ENCODE measurements at places on chromosomes 5 and 9.

DNA sequence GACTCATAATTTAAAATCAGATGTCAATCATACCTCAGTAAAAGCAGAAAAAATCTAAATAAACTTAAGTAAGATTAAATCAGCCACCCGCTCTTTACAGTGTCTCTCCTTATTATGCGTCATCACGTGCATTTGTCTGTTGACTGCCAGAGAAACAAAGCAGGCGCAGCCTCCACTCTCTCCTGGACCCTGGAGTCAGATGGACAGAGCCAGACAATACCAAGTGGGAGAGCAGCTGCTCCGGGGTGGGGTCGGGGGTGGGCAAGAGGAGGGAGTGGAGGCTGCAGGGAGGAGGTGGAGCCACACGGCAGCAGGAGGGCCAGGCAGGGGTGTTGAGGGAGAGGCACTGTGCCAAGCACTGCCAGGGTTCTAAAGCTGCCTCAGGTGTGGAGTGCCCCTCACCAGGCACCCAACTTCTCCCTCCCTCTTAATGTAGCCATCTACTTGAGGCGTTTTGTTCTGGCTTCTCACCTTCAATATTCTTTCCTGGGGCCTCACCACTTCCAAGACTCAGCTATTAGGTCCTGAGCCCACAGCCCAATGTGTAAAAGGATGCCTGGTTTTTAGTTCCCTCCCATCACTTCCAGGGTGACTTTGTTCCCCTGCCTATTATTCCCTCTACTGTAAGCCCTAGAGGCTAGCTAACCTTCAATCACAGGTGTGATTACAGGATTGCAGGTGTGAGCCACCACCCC is 96.3 kb downstream of the GLDC start:
- no peak for DNase-seq

DNA sequence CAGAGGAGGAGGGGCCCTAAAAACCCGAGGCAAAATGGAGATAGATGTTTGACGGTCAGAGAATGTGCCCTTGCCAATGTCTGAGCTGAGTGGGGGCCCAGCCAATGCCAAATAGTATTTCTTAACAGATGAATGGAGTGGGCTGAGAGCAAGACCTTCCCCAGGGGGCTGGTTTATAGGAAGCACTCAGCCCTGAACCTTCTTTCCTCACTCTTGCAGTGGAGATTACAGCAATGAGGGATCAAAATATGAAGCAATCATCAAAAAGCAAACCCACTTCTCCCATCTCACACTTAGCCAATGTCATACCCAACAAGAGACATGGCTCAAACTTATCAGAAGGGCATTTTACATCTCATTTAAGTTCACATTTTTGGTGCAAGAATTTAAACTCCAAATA is 350.3 kb downstream of the GADD45G start:
- DNase-seq: no peak

GRCh38 chr5:89908876-89909275 is 500.7 kb downstream of the CETN3 start:
- no peak for DNase-seq

DNA sequence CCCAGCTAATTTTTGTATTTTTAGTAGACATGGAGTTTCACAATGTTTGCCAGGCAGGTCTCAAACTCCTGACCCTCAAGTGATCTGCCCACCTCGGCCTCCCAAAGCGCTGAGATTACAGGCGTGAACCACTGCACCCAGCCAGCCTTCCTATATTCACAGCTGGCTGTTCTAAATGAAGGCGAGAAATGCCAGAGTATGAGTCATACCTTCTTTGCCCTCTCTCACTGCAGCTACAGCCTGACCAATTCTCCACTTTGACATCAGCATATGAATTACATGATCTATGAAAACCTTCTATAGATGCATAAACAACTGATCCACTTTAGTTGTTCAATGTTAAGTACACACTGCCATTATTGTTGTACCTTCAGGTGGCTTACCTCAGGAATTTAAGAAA is 14.5 kb downstream of the APTX start:
- DNase-seq: no peak

- DNase-seq: no peak
Measured at GRCh38 chr9:123957168-123957721, 27.3 kb upstream of the DENND1A start.

GRCh38 chr9:95197692-95198271 is 119.7 kb downstream of the FANCC start:
- no peak for DNase-seq

DNA sequence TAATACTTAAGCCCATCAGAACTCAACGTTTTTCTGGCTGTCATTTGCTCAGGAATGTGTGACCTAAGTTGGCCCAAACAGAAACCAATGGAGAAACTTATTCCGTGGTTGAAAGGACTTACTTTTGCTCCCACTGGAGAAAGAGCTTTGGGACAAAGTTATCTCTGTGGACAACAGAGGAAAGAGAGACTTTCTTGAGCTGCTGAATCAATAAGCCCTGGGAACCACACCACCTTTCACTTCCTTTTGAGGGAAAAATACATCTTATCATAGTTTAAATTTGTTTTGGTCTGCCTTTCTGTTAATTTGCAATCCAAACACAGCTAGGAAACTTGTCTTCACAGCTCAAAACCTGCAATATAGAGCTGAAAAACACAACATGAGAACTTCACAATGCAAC is 62.8 kb upstream of the VCAN start:
- no peak for DNase-seq

- DNase-seq: no peak
Measured at GRCh38 chr5:157571357-157571827, 4.2 kb downstream of the ADAM19 start.

GRCh38 chr5:67181648-67182221 is 14.9 kb downstream of the CD180 start:
- no peak for DNase-seq

- DNase-seq: no peak
Measured at GRCh38 chr9:131080589-131080988, 15.7 kb upstream of the AIF1L start.

GRCh38 chr9:24602693-24603352 is 57.1 kb upstream of the IZUMO3 start:
- DNase-seq: no peak

DNA sequence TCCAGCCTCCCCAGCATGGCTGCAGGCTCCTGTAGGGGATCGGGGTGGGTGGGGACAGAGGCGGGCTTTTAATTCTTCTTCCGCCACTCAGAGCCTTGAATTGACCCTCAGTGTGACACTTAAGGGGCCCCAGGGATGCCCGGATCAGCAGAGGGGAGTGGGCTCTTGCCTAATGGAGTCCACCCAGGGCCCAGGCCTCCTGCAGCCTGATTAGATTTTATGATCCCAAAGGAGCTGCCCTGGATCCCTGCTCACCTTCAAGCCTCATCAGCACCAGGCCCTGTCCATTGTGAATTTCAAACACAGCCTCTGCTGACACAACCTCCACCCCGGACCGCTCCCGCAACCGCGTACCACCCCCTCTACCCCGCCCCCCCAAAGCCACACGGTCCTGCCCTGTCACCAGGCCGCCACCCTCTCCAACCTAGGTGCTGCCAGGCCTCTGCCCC is 214.1 kb upstream of the IER5L start:
- no peak for DNase-seq

DNA sequence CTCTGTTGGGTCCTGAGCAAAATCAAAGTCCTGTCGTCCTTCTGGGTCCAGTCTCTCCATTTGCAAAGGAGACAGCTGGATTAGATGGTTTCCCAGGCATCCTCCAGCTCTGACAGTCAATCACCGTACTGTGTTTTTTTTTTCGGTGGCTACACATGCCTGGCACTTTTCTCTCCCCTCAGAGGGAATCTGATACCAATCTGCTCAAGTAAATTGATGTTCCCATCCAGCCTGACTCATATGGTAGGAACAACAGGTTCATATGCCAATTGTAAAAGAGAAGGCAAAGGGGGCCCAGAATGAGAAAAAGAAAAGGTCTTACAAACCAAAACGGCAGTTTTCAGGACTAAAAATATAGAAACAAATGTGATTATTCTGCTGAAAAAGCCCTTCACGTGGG is 1.2 kb downstream of the FBXO10 start:
- no peak for DNase-seq

DNA sequence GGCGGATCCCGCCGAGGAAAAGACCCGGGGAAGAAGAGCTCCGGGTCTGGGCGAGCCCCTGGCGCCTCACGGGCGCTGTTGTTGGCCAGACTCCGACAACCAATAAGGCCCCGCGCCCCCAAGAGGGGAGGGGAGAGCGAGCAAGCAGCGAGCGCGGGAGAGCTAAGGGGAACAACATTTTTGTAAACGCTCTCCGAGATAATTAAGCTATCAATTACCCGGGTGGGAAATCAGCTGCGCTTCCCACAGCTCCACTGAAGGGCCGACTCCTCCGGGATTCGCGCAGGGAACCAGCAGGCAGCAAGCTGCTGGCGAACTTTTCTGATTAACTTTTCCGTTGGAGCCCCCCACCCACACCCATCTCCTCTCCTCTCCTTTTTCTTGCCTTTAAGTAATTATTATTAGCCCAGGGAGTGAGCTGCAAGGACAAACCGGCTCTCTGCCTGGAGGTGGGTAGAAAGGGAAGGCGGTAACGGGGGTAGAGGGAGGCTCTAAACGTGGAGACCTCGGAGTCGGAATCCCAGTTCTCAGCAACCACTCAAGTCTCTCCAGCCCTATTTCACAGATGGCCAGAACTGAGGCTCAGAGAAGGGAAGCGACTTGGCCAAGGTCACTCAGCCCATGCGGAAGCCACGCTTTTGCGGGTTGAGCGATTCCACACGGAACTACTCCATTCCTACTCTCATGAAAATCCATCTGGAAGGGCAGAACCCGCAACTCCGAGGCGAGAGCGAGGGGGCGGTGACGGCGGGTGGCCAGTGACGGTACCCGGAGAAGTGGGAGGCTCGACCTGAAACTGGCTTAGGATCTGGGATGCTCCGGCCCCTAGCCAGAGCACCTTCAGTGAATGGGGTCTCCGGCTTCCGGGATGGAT is 1.3 kb downstream of the ASTN2 start:
- DNase-seq: no peak

- no peak for DNase-seq
Measured at GRCh38 chr9:86632537-86632936, 278.3 kb upstream of the TUT7 start.

DNA sequence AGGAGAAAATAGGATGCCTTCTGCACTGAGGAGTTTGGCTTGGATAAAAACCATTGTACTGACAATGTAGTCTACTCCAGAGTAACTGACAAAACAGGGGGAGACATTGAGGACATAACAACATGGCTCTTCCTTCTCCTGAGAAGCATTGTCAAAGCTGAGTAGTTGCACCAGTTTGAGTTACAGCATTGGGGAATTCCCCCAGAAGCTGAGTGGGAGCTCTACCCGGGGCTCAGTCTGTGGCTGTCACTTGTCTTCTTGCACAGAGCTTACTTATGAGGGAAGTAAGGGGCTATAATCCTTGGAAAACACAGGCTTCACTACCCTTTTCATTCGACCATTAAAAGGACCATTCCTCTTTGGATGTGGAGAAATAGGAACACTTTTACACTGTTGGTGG is 21.2 kb downstream of the HSPB3 start:
- no peak for DNase-seq

DNA sequence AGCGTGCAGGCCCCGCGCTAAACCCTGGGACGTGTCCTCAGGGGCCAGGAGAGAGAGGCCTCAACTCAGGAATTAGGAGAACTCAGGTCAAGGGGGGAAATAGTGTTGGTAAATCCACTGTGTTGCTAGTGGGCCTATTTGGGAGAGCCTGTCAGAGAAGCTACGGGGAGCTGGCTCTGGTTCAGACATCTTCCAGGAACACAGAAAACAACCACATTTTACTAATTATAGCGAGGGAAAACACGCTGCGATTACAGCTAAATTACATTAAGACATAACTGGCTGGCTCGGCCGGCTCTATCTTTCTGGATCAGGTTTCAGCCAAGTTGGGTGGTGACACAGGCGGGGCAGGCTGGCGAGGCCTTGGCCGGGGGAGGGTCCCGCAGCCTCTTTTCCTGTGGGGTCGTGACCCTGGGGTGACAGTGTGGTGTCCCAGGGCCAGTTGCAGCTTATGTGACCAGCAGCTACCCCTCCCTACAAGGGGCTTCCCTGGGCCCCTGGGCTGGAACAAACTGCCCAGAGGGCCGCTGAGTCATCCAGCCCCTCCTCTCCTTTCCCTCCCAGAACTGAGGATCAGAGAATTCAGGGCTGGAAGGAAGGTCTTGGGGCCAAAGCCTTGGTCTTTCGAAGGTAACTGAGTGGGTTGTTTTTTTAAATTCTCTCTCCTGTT is 75.1 kb downstream of the FGF18 start:
- DNase-seq: no peak

- DNase-seq: no peak
Measured at GRCh38 chr5:135604056-135604455, 25.3 kb upstream of the CXCL14 start.

DNA sequence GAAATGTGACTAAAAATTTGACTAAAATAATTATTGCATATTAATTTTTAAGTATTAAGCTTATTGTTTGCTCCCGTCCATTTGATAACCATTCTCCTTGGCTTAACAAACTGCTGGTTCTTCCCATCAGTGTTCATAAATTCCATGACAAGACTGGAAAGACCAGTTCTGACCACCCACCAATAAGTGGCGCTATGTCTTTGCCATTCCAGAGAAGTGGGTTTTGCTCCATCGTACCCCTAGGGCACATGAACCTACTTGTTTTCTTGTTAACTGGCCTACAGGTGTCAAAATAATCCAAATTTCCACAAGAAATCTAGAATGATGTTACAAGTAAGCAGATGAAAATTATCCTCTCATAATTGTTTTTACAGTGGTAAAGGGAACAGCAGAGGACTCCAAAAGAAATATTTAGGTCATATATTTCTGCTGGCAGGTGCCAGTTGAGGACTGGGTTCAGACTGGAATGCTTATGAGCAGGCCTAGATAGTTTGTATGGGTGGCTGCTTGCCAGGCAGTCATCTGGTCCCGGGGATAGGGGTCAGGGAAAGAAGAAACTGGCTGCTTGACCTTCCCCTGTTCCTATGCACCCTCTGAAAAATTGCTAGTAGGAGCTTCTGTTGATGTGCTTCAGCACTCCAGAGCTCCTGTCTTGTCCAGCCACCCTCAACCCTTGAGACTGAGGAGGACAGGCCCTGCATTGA is 283.1 kb upstream of the ADAMTSL1 start:
- no peak for DNase-seq

DNA sequence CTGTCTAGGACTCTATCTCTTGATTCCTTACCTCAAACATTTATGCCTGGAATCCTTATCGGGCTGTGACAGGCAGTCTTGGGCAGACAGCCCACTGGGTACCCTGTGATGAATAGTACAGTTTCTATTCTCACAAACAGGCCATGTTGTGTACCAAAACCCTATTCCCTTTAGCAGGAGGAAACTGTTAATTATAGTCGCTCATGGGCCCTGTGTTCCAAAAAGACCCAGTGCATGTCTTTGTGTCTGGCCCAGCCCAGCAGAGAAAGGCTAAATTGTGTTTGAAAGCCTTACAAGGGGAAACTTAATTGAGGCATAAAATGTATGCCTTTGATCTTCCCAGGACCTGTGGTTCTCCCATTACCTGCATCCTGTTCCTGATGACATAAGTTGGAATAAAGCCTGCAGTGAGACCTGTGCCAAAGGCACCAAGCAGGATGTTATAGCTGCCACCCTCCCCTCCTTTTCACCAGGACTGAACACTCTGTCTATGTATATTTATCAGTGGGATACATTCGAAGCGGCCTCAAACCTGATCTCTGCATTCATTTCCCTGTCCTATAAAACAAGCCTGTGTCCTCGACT is 43.3 kb downstream of the TLR4 start:
- no peak for DNase-seq

GRCh38 chr5:5880077-5880763 is 457.7 kb downstream of the ICE1 start:
- DNase-seq: no peak

GRCh38 chr5:72693546-72694205 is 122.8 kb upstream of the TNPO1 start:
- DNase-seq: no peak

GRCh38 chr5:157295247-157295646 is 29.3 kb downstream of the CYFIP2 start:
- no peak for DNase-seq

GRCh38 chr9:4084435-4084818 is 215.4 kb downstream of the GLIS3 start:
- DNase-seq: no peak

All from stimulated activated CD8-positive, alpha-beta memory T cell treated with anti-CD3 and anti-CD28 coated beads, Interleukin-4, amount 100 ng/mL, for 1 hour (primary cell).